ENCODE measurements at places on chromosomes 4 and X. TPM values are rescaled to one million over a fixed set of nuclear protein-coding genes. Genes with fewer than 3 reads are reported as not detected.

Gene SPOCK3
- total RNA-seq = not detected

Gene NKX3-2
- total RNA-seq = not detected

Gene BGN
- not detected for total RNA-seq

Gene F9
- total RNA-seq = not detected

Gene METTL14
- 46.4 TPM for total RNA-seq

Gene OPHN1
- total RNA-seq = 0.02 TPM

Gene HAUS7
- 72.2 TPM for total RNA-seq

Gene CENPVL2
- not detected for total RNA-seq

Gene ARHGAP36
- not detected for total RNA-seq

Gene NAP1L3
- 1.6 TPM for total RNA-seq

Gene VCX
- total RNA-seq = not detected

Gene FGF13
- total RNA-seq = not detected

Gene CCDC110
- not detected for total RNA-seq

Gene GYPB
- total RNA-seq = not detected

Gene CXorf58
- total RNA-seq = not detected

Gene NHSL2
- 0.31 TPM for total RNA-seq

Gene MAGEB2
- not detected for total RNA-seq

Gene ATOH1
- not detected for total RNA-seq

Gene PSAPL1
- total RNA-seq = not detected

Gene NUDT6
- total RNA-seq = 5.4 TPM

Gene CLNK
- total RNA-seq = 0.06 TPM

Gene CXCL3
- not detected for total RNA-seq

Gene RAB40A
- total RNA-seq = 0.10 TPM

Gene ZXDB
- total RNA-seq = 5.2 TPM

Gene EGFL6
- 1.4 TPM for total RNA-seq

Gene MAGEA8
- not detected for total RNA-seq

Gene SORCS2
- not detected for total RNA-seq

Gene CLDN34
- total RNA-seq = not detected

Gene TLR3
- 0.06 TPM for total RNA-seq

Gene STATH
- total RNA-seq = not detected

Gene DNAJB14
- total RNA-seq = 37.3 TPM

Gene PDLIM3
- not detected for total RNA-seq

Gene BEX4
- total RNA-seq = 12.8 TPM

Gene JCHAIN
- not detected for total RNA-seq

Gene ATP1B4
- total RNA-seq = not detected

Gene RBM46
- total RNA-seq = not detected

Gene MAGIX
- total RNA-seq = 1.0 TPM

Gene PPARGC1A
- not detected for total RNA-seq

Gene SRD5A3
- total RNA-seq = 25.9 TPM

Gene GUCY1B1
- 0.29 TPM for total RNA-seq

Gene DOK7
- total RNA-seq = not detected

Gene OPRPN
- not detected for total RNA-seq

Gene FAM53A
- 0.94 TPM for total RNA-seq

Gene CXXC4
- total RNA-seq = not detected

Gene FHDC1
- 0.04 TPM for total RNA-seq

Gene BMP3
- not detected for total RNA-seq

Gene PRPS2
- total RNA-seq = 99.5 TPM

Gene CXCL11
- total RNA-seq = 0.13 TPM

Gene CNOT6L
- 90.6 TPM for total RNA-seq

Gene NR3C2
- total RNA-seq = 3.1 TPM

Gene BTC
- total RNA-seq = not detected

Gene MAP9
- 10.6 TPM for total RNA-seq

Gene MAGEA2B
- not detected for total RNA-seq

Gene NOX1
- not detected for total RNA-seq

Gene SMS
- total RNA-seq = 148 TPM

Data from activated CD8-positive, alpha-beta memory T cell treated with anti-CD3 and anti-CD28 coated beads for 36 hours (primary cell).